DMS53 (cell line): ENCODE measurements at places on chromosomes 4 and X.

- DNase-seq = no peak
These were observed 102.7 kb downstream of the TAB3 start for GRCh38 chrX:30786374-30786773.

- DNase-seq = peak; percentile 76
These were observed 22.8 kb downstream of the NDST4 start for GRCh38 chr4:115090483-115091075.

DNA sequence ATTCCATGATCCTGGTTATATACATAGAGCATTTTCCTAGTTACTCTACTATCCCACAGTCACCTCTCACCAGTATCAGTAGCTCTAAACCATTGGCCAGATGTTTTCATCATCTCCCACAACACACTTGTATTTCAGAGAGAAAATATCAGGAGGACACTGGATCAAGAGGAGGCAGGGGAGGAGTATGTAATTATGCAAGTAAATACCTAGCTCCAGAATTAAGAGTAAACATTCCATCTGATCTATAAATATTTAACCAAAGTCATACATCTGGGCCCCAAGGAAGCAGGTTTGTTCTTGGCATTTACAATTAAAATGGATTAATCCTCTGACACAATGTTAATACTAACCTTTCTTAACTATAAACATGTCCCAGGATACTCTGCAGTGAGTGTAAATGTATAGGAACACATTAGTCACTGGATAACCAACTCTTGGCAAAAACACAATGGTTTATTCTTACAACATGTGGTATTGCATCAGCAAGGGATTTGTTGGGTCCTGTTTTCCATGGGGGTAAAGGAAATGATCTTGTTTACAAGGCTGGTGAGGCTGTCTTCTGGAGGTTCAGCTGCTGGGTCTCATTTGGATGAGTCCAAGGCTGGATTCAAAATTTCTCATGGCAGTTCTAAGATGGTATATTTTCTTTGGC, 170.1 kb downstream of the ATG4A start:
- DNase-seq = peak; percentile 27

GRCh38 chrX:24594501-24594900, 52.6 kb downstream of the PCYT1B start:
- DNase-seq = no peak

DNA sequence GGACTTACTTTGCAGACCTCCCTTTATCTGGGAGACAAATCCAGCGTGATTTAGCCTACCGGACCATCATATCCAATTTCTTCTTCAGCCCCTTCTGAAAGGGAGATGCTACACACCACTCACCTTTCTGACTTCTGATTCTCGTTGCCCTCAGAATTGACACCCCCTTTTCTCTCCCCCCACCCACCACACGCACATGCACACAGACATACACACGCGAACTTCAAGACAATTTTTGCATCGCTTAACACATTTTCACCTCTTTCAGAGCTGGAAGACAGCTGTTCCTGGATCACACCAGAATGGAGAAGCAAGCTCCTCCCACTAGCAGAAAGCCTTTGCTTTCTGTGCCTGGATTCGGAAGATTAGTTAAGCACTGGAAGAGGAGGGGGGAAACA, 1.0 kb upstream of the SNCA start:
- peak; percentile 64 for DNase-seq

- no peak for DNase-seq
These were observed 11.3 kb upstream of the UGT2A3 start for GRCh38 chr4:68962868-68963267.

DNA sequence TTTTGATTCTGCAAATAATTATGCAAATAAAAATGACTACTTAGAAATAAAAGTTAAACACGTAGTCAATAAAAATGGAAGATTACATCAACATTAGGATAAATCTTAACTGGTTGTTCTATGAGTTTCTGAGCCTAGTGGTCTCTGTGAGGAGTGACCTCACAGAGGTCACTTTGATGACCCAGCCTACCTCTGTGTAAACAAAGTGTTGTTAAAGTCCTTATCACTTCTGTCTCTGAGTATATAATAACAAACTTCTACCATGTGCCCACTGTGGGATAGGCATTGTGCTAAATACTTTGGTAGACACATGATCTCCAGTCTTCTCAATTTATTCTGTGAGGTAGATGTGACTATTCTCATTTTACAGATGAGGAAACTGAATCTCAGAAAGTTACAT, 85.4 kb downstream of the PDE5A start:
- no peak for DNase-seq
